Stimulated activated CD8-positive, alpha-beta memory T cell treated with anti-CD3 and anti-CD28 coated beads, Interleukin-7, amount 100 ng/mL, for 1 hour (primary cell): ENCODE measurements at places on chromosomes 5 and 9.
A peak's percentile ranks its signal among the peaks of the same experiment; 100 is the strongest.

DNA sequence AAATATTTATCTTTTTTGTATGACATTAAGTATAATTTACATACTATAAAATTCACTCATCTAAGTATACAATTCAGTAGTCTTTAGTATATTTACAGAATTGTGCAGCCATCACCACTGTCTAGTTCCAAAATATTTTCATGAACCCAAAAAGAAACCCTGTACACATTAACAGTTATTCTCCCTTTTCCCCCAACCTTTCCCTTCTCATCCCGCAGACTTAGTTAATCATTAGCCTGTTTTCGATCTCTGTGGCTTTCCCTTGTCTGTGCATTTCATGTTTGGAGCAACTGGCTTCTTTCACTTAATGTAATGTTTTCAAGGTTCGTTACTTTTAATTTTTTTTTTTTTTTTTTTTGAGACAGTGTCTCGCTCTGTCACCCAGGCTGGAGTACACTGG lies 37.5 kb downstream of the MTREX start:
- no peak for DNase-seq

DNA sequence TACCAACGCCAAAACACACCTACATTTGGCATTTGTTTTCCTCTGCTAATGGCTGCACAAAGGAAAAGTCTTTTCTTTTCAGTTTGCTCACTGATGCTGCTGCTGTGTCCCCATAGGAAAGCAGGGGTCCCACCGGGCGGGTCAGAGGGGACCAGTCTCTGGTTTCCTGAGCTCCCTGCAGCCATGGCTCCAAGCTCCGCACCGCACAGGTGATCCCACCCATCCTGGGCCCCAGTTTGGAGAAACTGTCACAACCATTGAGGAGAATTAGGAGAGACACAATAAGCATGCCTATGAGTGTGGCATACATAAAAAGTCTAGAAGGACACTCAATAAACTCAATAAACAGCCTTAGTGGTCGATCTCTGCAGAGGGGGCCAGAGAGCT lies 19.9 kb downstream of the MED10 start:
- DNase-seq = no peak

DNA sequence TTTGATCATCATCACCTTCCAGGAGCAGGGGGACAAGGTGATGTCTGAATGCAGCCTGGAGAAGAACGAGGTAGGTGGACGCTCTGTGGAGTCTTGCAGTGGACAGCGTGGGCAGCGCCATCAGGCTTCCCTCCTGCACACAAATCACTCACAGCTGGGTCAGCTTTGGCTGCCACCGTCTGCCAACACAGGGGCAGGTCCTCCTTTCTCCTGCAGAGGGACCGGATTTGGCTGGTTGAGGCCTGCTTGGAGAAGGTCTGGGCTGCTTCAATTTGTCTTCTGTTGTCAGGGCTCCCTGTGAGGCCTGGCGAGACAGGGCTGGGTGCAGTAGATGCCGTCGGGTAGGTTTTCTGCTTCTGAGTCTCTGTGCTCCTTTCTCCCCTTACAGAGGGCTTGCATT lies 180.6 kb downstream of the CACNA1B start:
- DNase-seq = no peak

DNA sequence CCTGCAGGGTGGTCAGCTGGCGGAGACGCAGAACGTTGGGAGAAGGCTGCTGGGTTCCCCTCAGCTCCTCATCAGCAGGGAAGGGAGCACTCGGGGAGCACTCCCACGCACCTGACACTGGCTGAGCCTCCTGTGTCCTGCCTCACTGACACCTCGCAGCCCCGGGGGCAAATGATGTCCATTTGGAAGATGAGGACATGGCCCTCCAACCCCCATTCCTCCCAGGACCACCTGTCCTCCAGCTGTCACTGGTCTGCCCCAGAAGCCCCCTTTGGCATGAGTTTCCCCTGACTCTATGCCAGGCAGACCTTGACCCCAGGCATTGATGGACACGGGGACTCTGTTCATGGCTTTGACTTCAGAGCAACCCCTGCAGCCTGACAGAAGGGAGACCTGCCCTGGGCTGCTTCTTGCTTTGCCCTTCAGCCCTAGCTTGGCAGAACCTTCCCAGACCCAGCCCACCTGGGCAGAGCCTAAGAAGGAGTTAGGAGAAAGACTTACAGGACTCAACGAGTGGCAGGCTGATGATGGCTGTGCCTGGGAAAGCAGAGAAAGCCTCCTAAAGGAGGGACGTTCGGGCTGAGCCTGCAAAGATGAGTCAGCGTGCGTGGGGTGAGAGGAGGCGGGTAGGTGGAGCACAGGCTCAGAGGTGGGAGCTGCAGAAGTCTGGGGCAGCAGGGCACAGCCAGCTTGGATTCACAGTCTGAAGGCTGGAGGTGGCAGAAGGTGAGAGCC lies 90.6 kb downstream of the LMX1B start:
- no peak for DNase-seq

GRCh38 chr5:72191404-72191803 lies 84.1 kb downstream of the MAP1B start:
- no peak for DNase-seq

- DNase-seq = peak; percentile 68
These were observed 7.7 kb downstream of the RANBP6 start for GRCh38 chr9:6007770-6008168.

DNA sequence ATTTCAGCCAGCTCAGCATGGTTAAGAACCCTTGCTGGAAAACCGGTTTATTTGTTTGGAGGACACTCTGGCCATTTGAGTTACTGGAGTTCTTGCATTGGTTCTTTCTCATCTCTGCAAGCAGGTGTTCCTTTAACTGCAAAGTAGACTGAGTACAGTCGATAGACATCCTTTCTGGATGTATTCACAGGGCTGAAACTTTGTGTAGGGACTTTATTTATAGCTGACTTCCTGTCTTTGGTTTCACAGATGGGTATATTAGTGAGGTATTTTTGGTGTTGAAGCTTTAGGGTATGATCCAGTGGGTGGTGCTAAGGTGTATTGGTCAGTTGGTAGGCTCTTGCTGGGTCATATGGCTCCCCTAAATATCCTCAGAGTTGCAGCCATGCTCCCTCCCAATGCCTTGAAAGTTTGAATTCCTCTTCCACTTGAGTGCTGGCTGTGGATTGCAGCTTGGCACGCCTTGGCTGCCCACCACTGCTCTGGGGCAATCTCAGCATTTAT lies 666.0 kb upstream of the COX7C start:
- no peak for DNase-seq

- no peak for DNase-seq
These were observed 43.4 kb upstream of the HAPLN1 start for GRCh38 chr5:83764101-83764500.

DNA sequence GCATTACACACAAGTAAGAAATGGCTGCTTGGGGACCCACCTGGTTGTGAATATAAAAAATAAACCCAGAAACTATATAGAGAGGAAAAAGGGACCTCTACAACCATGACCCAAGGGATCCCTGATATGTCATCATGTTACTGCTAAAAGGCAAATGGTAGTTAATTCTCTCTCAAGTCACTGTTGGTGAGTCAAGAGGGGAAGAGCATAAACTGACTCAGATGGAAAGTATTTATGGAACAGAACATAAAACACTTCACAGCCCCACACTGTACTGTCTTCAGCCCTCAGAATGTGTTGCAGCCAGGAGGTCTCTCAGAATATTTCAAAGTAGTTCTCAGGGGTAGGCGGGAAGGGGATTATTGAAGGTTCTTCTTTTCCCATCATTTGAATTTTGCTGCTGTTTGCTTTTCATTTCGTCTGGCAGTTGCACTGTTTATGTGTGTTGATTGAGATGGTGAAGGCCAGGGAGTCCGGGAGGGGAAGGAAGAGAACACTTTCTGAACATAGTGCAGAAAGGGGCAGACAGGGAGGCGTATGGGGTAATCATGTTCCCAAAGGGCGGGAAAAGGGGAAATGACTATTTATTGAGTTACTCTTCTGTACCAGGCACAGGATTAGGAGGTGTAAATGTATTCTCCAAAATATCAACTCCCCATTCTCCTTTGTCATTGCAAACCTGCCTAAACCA lies 85.5 kb downstream of the TEK start:
- DNase-seq = no peak

GRCh38 chr5:23823521-23823920 lies 316.1 kb downstream of the PRDM9 start:
- DNase-seq = no peak

DNA sequence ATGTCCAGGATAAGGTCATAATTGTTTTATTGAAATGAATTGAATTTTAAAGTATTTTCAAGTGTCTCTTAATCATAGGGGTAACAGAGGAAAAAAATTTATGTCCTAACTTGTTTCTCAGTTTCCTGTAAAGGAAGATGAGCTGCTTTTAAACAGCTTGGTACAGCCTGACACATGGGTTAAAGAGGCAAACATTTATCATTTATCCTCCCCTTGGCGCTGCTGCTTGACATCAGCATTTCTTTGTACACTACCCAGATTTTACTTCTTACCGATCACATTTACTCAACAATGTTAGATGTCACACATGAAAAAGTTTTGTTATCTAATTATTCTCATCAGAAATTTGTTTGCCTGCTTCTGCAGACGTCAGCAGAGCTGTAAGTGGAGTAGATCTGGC lies 79.4 kb upstream of the CTSL start:
- no peak for DNase-seq

DNA sequence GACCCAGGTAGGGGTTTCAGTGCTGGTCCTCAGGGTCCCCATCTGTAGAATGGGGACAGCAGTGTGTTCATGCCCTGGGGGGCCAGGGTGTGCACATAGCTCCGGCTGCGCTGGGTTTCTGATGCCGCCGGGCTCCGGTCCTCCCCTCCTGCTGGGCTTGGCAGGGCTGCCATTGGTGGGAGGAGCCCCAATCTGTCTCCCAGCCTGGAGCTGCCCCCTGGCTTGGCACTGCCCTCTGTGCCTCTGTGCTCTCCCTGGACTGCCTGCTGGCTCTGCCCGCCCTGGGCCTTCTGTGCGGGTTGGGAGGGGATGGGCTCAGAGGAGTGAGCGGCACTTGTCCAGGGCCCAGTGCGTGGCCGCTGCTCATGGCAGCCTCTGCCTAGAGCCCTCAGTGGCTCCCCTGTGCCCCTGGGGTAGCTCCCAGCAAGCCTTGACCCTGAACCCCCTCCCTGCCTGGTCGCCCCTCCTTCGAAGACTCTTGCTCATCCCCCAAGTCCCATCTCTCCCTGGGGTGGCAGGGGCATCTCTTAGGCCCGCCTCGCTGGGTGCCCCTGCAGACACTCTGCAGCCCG lies 35.7 kb downstream of the RXRA start:
- no peak for DNase-seq

- no peak for DNase-seq
These were observed 4.0 kb upstream of the DNLZ start for GRCh38 chr9:136367296-136368145.

GRCh38 chr9:120235081-120235480 lies 344.9 kb downstream of the CDK5RAP2 start:
- DNase-seq = no peak

- DNase-seq = no peak
These were observed 611.1 kb downstream of the HTR1A start for GRCh38 chr5:63351164-63351563.

- DNase-seq = no peak
These were observed 306.8 kb upstream of the NMUR2 start for GRCh38 chr5:152711801-152712388.

GRCh38 chr5:160605266-160605665 lies 183.6 kb downstream of the PTTG1 start:
- DNase-seq = no peak

DNA sequence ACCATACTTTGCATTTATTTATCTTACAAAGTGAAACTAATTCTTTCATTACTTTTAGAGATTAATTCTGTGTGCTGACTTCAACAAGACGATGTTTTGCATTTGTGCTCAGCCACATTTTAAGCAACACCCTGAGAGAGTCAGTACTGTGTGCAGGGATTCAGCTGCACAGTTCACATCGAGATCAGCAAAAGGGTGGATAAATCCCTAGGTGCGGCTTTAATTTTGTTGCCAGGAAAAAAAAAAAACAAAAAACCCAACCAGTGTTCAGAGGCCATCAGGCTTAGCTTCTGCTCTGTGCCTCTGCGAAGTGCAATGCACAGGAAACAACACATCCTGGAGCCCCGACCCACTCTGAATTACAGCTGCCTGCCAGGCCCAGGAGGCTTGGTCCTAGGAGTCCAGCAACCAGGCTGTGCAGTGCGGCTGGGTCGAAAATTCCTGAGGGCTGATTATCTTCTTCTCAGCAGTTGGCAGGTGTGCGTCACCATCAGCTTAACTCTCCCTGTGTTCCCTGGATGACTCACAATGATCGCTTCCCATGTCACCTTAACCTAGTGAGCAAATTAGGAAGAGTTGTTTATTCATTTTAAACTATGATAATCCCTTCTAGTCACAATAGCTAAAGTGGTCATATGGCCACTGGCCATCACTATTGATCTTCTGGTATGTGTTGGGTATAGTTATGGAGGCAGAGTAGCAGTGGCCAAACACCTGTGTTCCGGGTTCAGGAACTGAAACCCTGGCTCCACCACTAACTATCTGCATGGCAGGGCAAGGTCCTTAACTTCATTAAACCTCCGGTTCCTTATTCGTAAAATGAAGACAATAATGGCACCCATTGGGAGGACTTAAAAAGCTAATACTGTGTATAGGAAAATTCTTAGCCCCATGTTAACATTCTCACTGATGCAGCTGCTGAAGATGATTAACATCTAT lies 31.2 kb upstream of the NDUFB6 start:
- no peak for DNase-seq

GRCh38 chr9:114155995-114156656 lies 789 bp downstream of the COL27A1 start:
- DNase-seq = no peak

GRCh38 chr9:113581865-113582697 lies 118.6 kb downstream of the RGS3 start:
- peak; percentile 45 for DNase-seq

- DNase-seq = no peak
These were observed 14.1 kb downstream of the CAPSL start for GRCh38 chr5:35924122-35924949.

- no peak for DNase-seq
These were observed 6.2 kb downstream of the NR6A1 start for GRCh38 chr9:124764774-124765438.

GRCh38 chr9:15377625-15378540 lies 44.8 kb upstream of the SNAPC3 start:
- no peak for DNase-seq

DNA sequence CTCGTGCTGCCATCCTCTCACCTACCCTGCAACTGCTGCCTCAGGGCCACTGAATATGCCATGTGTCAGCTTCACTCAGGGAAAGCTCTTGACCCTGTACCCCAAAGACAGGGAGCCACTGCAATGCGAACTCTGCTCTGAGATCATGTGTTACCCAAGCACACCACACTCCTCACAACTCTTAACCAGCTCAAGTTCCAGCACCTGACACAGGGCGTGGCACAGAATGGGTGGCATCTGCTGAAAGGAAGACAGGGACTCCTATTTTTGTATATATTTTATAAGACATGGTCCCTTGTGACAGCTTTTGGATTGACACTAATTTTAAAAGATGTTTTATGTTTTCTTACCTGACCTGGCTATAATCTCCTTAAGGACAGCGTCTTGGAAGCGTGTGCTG lies 10.7 kb downstream of the PHYKPL start:
- no peak for DNase-seq

- no peak for DNase-seq
These were observed 3.7 kb upstream of the SVEP1 start for GRCh38 chr9:110583237-110583636.

DNA sequence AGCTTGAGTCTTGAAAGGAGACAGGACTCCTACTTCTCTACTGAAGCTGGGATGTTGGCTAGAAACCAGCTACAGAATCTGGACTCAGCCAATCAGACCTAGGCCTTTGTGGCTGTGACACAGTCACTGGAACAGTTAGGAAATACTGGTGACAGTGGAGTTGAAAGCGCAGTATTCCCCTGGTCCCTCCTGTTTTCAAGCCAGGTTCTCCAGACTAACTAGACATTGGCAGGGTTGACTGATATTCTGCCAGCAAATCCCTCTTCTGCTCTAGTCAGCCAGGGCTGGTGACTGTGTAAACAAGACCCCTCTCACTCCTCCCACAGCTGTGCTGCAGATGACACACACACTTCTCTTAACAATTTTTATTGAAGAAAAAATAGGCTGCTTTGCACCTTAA lies 8.7 kb downstream of the SHROOM1 start:
- no peak for DNase-seq
